ENCODE measurements at places on chromosomes 3 and 15. TPM values are rescaled to one million over a fixed set of nuclear protein-coding genes. Genes with fewer than 3 reads are reported as not detected.

DNA sequence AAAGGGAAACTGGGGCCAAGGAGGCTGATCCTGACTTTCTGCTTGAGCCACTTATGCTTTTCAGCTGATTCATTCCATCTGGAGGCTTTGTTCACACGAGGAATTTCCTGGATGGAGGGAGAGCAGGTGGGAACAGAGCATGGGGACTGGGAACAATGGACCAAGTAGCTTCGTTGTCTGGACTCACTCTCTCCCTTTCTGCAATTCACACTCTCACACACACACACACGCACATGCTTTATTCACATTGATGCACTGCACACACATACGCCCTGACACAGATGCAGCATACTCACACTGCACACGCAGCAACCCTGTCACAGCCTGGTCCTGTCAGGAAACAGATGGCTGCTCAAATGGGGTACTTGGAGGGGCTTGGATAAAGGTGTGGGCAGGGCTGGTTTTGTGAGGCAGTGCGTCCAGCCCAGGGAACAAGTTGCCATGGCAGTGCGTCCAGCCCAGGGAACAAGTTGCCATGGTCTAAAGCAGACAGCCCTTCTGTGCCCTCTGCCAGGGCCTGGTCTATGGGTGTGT, 19.8 kb upstream of the CHCHD6 start:
- DNase-seq = peak; percentile 57

DNA sequence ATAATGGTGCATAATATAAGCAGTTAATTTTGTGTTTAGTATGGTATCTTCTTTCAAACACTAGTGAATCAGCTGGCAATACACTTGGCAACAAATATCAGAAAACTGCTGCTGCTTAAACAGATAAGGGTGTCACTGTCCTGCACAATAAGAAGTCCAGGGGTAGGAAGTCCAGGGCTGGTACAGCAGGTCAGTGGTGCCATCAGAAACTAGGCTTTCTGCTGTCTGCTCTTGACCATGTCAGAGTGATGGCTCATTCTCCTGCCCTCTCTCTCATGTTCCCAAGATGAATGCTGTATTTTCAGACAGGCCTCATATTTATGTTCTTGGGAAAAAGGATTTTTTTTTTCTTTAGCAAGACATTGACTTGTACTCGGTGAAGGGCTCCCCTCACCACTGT, 9.2 kb upstream of the GRK7 start:
- no peak for DNase-seq

- no peak for DNase-seq
These were observed 1679.4 kb downstream of the OTOL1 start for GRCh38 chr3:163175970-163176369.

- DNase-seq = no peak
These were observed 15.7 kb downstream of the RFT1 start for GRCh38 chr3:53114412-53115074.

- no peak for DNase-seq
These were observed 584 bp downstream of the RPS17 start for GRCh38 chr15:82539691-82540054.

DNA sequence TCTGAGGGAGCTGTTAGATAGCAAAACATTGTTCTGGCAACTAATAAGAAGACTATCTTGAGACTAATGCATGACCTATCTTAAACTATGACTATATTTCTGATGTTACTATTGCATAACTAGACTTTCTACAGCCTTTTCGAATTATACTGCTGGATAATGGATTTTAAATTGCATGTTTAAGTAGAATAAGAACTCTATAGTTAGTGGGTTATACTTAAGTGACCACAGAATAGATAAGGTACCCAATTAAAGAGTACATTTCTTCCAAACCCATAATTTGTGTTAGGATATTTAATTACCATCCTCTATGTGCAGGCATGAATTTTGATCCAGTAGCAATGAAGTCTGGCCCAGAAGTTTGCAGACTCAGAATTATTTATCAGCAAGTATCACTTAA, 44.6 kb upstream of the SPPL2A start:
- DNase-seq = no peak

GRCh38 chr3:47005212-47006144, 26.0 kb downstream of the NBEAL2 start:
- no peak for DNase-seq

GRCh38 chr3:194136519-194137007, 615 bp downstream of the HES1 start:
- no peak for DNase-seq

DNA sequence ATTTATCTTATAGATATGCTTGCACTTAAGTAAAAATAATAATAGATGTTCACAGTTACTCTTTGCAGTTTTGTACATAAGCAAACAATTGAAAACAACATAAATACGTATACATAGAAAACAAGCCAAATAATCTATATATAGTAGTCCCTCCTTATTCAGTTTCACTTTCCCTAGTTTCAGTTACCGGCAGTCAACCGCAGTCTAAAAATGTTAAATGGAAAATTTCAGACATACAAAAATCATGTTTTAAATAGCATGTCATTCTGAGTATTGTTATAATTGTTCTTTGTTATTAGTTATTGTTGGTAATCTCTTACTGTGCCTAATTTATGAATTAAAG, 262.0 kb downstream of the CGGBP1 start:
- DNase-seq = no peak

Gene ATRIP
- polyA plus RNA-seq = 10.6 TPM

DNA sequence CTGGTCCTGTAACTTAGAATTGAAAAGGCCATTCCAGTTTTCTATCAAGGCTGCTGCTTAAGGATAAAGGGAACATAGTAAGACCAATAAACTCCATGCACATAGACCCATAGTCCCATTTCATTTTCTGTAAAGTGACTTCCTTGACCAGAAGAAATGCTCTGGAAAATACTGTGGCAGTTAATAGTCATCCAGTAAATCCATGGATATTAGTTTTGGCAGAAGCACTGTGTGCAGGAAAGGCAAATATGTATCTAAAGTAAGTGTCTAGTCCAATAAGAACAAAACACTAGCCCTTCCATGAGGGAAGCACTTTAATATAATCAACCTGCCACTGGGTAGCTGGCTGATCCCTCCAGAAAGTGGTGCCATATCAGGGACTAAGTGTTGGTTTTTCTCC, 19.3 kb upstream of the MKRN3 start:
- no peak for DNase-seq

GRCh38 chr3:150210461-150211110, 197.5 kb upstream of the TSC22D2 start:
- no peak for DNase-seq

- no peak for DNase-seq
These were observed 51.6 kb upstream of the CMTM8 start for GRCh38 chr3:32186876-32187275.

DNA sequence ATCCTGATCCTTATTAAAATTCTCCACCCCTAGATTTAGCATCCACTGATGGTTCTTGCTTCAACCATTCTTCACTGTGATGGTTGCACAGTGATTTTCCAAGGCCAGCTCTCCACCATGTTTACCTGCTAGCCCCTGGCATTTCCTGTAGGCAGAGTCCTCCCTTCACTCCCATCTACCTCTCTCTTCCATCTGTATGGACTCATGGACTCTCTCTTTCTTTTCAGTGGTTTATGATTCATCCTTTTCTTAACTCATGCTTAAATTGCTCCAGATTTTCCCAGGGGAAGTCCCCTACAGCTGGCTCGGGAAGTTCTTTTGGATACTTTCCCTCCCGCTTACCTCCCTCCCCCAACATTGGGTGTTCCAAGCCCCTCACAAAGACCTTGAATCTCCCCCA, 18.7 kb downstream of the TGM4 start:
- no peak for DNase-seq

Gene MASP1
- 0.50 TPM for polyA plus RNA-seq

Gene CYP1A2
- not detected for polyA plus RNA-seq

DNA sequence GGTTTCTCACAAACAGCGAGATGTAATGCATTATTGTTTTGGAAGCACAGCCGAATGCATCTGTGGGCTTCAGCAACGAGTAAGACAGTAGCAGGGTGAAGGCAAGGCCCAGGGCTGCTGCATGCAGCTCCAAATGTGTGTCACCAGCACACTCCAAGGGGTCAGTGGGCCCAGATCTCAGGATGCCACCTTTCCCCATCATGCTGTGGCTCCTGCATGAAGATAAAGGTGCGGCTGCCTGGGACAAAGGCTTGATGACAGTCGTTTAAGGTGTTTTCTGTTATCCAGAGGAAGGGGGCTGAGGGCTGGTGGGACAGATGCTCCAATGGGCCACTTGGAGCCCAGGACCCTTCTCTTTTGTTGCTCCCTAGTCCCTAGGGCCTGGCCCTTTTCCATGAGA, 13.2 kb downstream of the C3orf22 start:
- DNase-seq = no peak

DNA sequence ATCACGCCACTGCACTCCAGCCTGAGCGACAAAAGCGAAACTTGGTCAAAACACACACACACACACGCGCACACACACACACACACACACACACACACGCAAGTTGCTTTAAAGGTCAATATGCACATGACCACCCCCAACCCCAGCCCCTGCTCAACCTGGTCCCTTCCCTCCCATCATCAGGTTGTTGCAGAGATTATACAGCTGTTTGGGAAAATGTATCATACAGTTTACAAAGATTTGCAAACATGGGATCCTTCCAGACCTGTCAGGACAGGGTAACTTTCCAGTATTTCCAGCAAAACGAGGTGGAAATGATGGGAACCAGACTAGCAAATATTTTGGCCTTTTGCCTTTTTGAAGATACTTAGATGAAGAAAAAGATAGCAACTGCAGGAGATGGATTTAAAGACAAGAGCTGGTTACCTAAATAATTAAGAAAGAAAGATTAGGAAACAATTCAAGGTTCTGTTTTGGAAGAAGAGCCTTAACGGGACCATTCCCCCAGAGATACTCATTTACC, 80.2 kb downstream of the TNIK start:
- DNase-seq = no peak

DNA sequence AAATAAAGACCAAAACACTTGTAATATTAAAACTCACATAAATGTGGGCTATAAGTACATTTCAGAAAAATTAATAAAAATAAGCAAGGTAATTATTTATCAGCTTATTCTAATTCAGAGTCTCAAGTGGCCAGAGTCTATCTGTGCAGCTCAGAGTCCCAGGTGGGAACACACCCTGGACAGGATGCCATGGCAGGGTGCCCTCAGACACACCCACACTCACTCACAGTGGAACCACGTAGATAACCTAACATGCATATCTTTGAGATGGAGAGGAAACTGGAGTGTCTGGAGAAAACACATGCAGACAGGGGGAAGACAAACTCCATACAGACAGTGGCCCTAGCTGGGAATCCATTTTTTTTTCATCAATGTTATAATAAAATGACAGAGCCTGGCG, 37.2 kb downstream of the FSIP1 start:
- DNase-seq = no peak

Gene RAB27A
- polyA plus RNA-seq = 7.3 TPM

Gene ARRDC4
- polyA plus RNA-seq = 1.2 TPM

GRCh38 chr15:47542312-47542989, 174.9 kb upstream of the SEMA6D start:
- no peak for DNase-seq

DNA sequence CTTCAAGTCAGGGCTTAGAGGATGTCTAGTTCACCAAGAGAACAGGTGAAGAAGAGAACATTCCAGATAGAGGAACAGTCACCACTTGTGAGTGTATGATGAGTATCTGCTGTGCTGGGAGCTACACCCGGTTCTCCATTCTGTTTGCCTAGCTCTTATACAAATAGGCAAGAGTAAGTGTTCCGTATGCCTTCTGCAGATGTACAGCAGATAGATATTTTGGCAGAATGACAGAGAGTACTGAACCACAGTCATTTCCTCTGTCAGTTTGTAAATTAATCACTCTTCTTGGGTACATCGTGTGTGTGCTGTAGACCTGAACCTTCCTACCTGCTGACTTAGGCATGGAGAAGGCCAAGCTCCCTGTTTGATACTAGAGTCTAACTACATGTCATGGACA, 108.3 kb upstream of the CTDSPL start:
- DNase-seq = no peak

DNA sequence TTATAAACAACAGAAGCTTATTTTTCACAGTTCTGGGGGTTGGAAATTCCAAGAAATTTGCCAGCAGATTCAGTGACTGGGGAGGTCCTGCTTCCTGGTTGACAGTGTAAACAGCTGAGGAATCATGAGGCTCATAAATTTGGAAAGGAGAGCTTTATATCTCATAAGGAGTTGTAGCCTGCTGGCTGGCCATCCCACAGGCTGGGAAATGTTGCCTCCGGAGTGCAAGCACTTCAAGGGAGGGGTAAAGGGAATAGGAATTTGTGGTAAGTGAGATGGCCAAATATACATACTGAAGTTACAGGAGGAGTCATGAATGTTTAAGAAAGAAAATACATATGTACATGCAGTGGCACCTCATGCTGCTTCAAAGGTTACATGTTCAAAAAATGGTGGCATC, 217.2 kb upstream of the CBLB start:
- no peak for DNase-seq

DNA sequence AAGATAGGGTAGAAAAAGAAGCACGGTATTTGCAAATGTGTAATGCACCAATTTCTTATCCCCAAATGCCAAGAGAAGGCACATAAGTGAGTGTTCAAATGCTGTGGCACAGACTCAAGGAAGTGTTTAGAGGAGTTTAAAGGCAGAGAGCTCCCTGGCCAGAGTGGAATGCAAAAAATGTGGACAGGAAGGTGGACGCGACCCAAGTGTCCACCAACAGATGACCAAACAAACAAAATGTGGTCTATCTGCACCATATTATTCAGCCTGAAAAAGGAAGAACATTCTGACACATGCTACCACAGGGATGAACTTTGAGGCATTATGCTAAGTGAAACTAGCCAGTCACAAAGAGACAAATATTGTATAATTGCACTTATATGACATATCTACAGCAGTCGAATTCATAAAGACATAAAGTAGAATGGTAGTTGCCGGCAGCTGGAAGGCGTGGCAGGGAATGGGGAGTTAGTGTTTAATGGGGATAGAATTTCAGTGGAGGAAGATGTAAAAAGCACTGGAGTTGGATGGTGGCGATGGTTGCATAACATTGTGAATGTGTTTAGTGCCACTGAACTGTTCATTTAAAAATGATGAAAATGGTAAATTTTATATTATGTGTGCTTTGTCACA, 126.6 kb downstream of the SRGAP3 start:
- DNase-seq = no peak

GRCh38 chr3:4570840-4571621, 77.9 kb downstream of the ITPR1 start:
- DNase-seq = no peak

Gene KCNMB2
- polyA plus RNA-seq = 0.24 TPM

Gene SLC28A1
- not detected for polyA plus RNA-seq

Gene PLA2G4F
- polyA plus RNA-seq = not detected

DNA sequence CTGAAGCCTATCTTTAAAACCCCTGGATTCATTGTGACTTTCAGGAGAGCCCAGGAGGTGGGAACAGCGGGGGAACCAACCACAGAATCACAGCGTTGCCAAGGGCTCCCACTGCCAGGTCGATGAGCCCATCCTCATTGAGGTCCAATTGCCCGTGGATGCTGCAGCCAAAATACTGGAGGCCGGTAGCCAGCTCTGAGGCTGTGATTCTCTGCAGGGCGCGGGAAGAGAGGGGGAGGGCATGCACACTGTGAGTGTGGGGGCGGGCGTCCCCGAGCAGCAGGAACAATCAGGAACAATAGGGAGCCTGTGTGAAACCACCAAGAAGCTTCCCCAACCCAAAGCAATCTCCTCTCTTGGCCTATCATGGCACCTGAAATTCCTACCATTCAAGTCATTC, 53.4 kb downstream of the FEM1B start:
- DNase-seq = no peak

All from endothelial cell of umbilical vein (primary cell).